ENCODE measurements at places on chromosomes 1 and 21.

DNA sequence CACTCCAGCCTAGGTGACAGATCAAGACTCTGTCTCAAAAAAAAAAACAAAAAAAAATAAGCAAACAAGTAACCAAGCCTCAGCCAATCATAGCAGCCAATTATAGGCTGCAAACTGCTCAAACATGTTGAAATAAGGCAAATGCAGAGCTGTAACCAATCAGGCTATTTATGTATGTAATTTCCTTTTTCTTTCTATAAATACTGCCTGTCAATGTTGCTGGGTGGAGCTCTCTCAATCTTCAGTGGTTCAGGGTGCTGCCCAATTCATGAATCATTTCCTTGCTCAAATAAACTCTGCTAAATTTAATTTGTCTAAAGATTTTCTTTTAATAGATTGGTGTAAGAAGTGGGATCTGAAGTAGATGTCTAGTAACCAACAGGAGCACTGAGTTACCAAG is 11.6 kb upstream of the CD1D start:
- no peak for DNase-seq

DNA sequence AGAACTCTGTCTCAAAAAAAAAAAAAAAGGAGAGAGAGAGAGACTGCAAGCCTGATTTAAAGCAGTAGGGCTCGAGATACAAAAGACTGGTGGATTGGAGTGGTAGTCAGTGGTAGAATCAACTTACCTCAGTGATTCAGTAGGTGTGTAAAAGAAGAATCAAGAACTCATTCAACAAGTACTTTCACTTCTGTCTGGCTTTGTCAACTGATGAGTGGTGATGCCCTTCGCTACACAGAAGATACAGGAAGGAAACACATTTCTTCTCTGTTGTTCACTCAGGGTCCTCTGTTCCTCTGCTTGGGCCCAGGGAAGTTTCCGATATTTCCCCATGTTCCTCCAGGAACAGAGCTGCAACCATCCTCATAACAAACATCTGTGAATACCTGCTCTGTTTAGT is 68.6 kb upstream of the COG2 start:
- no peak for DNase-seq

DNA sequence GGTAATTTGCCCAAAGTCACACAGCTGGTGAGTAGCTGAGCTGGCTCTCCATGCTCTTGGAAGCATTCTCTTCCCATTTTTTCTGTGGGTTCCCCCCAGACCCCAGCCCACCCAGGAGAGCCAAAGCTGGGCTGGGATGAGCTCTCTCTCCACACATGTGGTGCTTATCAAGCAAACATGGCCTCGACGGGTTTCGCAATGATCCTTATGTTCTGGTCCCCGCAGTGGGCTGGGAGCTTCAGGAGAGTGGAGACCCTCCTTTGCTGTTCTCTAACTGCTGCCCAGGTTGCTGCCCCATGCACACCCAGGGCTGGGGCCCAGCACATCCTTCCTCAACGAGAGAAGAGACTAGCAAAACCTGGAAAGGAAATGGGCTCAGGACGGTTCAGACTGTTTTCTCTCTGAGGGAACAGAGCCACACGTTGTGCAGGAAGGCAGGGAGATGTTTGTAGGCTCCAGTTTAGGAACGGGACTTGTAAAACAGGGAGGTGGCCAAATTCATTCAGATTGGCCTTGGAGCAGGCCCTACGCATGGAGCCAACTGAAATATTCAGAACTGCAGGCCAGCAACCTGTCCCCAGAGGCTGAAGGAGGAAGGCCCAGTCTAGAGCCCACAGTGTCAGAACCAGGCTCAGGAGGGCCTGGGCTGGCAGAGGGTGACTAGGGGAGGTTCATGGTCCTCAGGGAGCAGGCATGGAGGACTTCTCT is 27.2 kb upstream of the CSF1 start:
- no peak for DNase-seq

DNA sequence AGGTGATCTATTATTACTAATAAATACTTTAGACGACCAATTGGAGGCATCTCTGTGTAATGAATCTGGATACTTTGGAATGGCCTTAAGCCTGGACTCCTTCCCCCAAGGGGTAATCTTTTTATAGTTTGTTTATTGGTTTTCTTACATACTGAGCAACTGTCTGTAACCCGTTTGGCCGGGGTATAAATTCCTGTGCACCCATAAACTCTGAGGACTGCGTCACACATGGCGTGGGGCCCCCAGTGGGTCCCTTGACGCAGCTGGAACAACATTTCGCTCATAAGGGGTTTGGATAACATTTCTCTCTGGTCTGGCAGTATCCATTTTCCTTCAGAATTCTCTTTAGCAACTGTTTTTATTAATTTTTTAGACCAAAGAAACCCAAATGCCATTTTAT is 26.5 kb downstream of the SCCPDH start:
- no peak for DNase-seq

GRCh38 chr21:32819694-32820093 is 48.1 kb upstream of the PAXBP1 start:
- DNase-seq: peak; percentile 84

DNA sequence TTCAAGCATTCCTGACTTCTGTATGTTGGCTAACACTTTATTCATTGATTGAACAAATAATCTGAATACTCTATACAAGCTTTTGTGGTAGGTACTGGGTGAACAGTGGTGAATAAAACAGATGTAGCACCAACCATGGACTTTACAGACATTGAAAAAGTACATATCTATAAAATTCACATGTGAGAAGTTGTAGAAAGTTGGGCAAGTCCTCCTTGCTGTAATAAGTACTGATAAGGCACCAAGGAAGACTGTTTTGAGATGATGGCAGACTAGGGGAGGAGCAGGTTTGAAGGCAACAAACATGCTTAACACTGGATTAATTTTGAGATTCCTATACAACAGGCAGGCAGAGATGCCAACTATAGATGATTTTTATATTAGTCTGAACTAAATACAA is 42.4 kb downstream of the RNF2 start:
- no peak for DNase-seq

DNA sequence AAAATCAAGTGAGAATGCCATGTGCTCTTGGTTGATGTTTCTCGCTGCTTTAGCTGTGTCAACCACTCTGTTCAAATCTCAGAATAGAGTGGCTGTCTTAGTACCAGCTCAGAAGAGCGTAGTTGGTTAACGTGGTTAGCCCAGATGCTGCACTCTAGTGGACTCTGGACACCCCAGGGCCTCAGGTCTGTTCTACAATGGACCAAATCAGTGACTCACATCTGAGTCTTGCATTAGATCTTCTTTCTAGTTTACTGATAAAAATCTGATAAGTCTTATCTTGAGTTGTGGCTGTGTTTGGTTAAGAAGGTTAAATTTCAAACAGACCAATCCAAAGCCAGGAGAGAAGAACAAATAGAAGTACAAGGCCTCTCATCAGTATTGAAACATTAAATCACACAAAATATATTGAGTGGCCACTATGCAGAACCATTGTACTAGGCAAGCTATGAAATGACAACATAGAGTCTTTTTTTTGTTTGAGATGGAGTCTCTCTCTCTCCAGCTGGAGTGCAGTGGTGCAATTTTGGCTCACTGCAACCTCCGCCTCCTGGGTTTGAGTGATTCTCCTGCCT is 104.1 kb downstream of the NR5A2 start:
- peak; percentile 6 for DNase-seq

- DNase-seq: peak; percentile 34
Observed at GRCh38 chr1:150366416-150367296, 2.7 kb downstream of the RPRD2 start.

- no peak for DNase-seq
Observed at GRCh38 chr1:203017061-203017460, 9.2 kb upstream of the PPFIA4 start.

DNA sequence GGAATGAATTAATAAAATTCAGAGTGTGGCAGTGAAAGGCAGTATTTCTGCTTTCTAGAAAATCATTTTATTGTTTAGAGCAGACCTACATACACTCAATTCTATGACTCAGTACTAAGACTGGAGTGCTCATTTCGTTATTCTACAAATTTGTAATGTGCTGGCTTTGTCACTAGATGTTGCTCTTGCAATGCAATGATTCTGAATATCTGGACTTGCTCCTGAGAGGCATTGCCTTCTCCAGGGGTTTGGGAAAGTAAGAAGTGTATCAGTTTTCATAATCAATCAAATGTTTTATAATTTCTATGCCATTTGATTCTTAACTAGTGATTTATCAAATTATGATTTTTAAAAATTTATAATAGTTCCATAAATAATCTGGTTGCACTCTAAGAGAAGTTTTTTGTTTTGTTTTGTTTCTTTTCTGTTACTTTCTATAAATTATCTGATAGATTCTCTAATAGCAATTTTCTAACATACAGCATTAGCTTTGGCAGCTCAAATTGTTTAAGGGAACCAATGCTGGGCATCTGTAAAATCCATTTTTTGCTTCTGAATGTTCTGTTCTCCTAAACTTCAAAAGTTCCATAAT is 280.5 kb upstream of the SGIP1 start:
- DNase-seq: peak; percentile 67

DNA sequence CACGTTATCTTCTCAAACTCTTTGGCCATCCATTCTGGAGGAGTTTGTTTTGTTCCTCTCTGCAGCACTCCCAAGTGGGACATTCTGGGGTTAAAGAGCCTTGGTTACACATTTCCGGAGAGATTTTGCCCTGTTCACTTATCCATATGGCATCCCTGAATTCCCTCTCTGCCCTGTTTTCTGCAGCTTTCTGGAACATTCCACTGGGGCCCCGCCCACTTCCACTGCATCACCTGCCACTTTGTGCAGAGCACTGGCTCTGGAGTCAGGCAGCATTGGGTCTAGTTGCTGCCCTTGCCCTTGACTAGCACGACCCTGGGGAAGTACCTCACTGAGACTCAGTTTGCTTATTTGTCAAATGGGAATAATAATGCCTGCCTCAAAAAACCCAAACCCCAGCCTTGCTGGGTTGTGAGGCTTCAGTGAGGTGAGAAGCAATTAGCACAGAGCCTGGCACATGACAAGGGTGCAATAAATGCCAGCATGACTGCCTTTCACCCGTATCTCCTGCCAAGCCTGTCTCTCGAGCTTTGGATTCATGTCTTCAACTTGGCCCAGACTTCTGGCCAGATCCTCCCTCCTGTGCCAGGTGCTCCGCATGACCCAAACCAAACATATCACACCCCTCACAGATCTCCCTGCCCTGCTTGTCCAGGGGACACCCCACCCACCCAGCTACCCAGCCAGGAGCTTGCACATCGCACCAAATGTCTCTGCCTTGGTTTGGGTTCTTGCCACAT is 38.3 kb downstream of the IL6R start:
- no peak for DNase-seq

DNA sequence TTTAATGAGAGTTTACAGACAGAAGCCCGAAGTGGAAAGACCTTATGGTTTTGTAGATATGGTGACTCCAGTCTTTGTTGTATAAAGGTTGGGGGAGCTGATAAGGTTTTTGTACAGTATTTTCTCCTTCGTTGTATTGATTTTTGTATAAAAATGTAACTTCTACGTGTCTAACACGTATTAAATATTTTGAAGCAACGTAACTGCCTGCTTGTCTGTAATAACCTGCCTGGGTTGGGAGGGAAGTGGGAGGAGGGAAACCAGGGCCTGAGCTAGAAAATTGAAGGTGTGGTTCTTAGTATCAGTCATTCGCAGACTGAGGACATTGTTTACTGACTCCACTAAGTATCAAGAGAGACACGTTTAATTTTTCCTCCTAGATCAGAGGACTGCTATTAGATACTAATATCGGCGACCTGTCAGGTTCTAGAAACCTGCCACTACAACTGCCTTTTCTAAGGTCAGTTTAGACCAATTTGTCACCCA is 2.2 kb downstream of the IER5 start:
- DNase-seq: no peak

DNA sequence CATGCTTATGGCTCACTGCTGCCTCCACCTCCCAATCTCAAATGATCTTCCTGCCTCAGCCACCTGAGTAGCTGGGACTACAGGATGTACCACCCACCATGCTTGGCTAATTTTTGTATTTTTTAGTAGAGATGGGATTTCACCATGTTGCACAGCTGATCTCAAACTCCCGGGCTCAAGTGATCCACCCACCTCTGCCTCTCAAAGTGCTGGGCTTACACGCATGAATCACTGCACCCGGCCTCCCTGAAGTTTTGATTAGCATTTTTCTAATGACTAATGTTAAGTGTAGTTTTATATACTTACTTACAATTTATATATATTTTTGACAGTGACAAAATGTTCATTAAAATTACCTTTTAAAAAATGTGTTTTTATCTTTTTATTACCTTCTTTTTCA is 41.1 kb downstream of the ZNF678 start:
- no peak for DNase-seq

GRCh38 chr1:53258216-53258615 is 19.9 kb upstream of the MAGOH start:
- DNase-seq: no peak

GRCh38 chr1:241675983-241676382 is 23.9 kb downstream of the WDR64 start:
- DNase-seq: no peak

GRCh38 chr1:13824626-13825025 is 124.6 kb downstream of the PRDM2 start:
- no peak for DNase-seq

- DNase-seq: no peak
Observed at GRCh38 chr1:118381197-118381869, 196.3 kb upstream of the SPAG17 start.

GRCh38 chr1:11622398-11622797 is 31.8 kb downstream of the FBXO2 start:
- no peak for DNase-seq

- DNase-seq: no peak
Observed at GRCh38 chr1:61097722-61098121, 15.4 kb downstream of the NFIA start.

DNA sequence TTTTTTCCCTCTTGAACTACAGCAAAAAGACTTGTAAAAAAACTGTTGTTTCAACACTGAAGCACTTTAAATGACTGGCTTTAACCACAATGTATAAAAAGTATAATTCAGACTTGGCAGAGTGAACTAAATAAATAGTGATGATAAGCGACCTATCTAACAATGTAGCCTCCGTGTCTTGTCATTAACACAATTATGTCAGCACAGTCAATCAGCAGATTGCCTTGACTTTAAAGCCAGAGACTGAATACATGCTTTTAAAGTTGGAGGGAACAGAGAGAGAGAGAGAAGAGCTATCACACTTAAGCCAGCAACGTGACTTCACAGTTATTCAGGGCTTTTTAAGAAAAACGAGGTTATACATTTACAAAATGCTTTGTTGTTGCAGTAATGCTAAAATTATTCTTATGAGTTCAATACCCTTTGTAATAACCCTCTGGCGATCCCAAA is 378.1 kb downstream of the LMO4 start:
- DNase-seq: no peak

DNA sequence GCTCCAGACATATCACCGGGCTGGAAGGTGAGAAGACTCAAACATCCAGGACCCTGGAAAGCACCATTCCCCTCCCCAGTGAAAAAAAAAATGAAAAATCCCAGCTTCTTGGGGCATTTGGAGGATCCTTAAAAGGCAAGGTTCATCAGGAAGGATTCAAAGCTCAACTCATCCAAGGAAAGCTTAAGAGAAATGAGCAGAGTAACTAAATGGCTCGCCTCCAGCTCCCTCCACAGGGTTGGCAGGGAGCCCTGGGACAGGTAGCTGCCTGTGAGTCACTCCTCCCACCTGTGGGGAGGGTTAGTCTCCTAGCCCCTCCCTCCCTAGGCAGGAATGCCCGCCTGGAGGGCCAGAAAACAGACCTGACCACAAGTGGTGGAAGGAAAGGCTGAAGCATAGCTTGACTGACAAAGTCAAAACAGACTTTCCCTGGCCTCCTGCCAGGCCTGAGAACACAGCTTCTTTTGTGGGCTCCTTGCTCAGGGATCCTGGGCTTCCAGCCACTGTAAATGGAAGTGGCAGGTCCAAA is 712 bp upstream of the LAMB3 start:
- DNase-seq: no peak
